K562 (cell line): ENCODE measurements at places on chromosomes 2 and 18.
A peak's percentile ranks its signal among the peaks of the same experiment; 100 is the strongest.

DNA sequence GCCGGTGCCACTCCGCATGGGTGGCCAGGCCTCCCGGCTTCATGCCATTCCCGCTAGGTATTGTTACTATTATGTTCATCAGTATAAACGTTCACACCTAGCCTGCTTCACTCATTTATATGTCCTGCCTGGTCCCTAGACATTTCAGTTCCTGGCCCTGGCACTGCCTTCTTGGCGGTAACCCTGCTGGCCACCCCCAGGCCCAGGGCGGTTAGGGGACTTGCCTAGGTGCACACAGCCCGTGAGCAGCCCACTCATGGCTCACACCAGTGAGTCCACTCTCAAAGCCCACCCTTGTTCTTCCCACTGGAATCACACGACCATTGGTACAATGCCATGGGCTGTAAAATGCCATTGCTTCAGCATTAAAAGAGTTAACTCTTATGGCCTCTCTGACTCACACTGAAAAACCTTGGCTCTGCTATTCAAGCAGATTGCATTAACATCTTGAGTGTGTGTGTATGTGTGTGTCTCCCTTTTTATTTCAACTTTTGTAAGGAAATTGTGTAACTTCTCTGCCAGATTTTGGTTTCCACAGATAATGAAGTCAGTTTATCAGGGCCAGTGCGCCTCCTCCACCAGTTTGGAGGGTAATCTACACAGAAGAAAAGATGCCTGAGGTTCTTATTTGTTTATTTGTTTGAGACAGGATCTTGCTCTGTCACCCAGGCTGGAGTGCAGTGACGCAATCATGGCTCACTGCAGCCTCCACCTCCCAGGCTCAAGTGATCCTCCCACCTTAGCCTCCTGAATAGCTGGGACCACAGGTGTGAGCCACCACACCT is 74.2 kb downstream of the RAB31 start:
- DNase-seq = no peak

GRCh38 chr18:55517055-55517454 is 70.9 kb downstream of the TCF4 start:
- peak; percentile 49 for DNase-seq

- no peak for DNase-seq
These were observed 56.6 kb downstream of the RALBP1 start for GRCh38 chr18:9531791-9532410.

DNA sequence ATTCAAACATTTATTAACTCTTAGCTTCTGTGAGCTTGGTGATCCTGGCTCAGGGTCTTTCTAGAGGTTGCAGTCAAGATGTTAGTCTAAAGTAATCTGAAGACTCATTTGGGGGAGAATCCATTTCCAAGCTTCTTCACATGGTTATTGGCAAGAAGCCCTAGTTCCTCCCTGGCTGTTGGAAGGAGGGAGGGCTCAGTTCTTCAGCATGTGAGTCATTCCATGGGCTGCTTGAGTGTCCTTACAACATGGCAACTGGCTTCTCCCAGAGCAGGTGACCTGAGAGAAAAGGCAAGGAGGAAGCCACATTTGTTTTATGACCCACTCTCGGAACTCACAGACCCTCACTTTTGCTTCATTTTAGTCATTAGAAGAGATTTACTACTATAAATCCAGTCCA is 10.6 kb upstream of the C2orf74 start:
- DNase-seq = no peak

- no peak for DNase-seq
These were observed 755 bp downstream of the NEUROD1 start for GRCh38 chr2:181679544-181679979.

DNA sequence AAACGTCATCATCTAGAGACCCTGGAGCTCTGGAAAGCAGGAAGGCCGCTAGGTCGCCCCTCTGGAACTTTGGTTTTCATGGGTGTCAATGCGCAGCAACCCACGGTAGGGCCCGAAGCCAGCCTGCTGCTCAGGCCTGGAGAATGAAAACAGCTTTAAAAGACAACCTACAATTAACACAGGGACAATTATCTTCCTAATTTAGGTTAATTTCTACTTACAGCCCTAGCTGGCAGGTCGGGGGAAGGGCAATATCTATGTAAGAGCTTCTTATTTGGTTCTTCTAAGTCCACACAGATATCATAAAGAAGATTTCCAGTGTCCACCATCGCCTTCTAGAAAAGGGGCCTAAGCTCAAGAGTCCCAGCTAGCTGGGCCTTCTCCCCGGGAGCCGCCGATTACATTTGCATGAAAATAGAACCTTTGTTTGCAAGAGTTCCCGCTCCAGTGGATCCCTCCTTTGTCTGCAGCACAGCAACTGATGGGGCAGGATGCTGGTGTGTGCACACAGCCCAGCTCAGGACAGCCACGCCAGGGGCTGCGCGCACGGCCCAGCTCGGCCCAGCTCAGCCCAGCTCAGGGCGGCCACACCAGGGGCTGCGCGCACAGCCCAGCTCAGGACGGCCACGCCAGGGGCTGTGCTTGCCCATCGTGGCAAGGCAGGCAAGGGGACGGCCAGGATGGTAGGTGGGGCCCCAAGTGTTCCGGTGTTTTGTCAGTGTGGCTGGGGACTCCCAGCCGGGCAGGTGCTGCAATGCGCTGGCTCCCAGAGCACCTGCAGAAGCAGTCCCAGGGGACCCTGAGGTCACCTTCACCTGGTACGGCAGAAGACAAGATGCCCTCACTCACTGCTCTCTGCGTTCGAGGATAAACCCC is 109.1 kb downstream of the HDAC4 start:
- DNase-seq = no peak

DNA sequence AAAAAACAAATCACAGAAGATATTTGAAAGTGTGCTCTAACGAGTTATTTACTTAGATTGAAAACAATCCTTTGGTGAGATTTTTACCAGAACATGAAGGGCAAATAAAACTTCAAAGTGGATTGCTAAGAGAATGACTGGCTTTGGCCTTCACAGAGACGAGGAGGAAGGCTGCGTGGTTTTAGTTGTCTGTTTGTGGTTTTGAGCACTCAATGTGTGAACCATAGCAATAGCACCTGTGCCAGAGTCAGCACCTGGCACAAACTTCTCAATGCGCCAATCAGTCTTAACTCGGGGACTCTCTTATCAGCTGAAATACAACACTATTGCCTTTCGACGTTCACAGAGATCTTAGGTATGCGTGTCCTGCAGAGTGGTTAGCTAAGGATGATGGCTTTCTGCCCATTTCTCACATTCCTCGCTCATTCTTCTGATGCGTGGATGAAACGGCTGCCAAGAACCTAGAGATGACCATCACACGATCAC is 70.0 kb downstream of the MBP start:
- no peak for DNase-seq

GRCh38 chr2:215765729-215766360 is 247.5 kb downstream of the MREG start:
- DNase-seq = no peak

- no peak for DNase-seq
These were observed 80.4 kb downstream of the MYO3B start for GRCh38 chr2:170258382-170258781.
